ENCODE measurements at places on chromosomes 2 and 18.

GRCh38 chr2:38095996-38096861 is 20.3 kb upstream of the CYP1B1 start:
- DNase-seq, result peak; percentile 54

DNA sequence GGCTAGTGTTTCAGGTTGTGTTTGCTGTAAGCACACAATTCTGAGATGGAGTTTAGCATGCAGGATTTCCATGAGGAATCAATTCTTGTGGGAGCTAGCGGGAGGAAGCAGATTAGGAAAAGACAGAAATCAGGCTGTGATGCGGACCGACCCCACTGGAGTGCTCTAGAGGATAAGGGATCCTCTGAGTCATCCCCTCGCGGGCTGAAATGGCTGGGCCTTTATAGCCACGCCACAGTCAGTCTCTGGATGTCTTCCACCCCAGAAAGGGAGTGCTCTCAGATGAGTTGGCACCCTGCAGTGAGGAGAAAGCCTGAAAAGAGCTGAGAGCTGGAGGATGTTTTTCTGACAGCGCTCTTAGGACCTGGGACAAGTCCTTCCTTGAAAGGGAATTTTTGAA is 102.4 kb downstream of the GALNT3 start:
- DNase-seq, result peak; percentile 21

- DNase-seq, result no peak
These were observed 323.2 kb upstream of the SLC39A10 start for GRCh38 chr2:195333869-195334268.

DNA sequence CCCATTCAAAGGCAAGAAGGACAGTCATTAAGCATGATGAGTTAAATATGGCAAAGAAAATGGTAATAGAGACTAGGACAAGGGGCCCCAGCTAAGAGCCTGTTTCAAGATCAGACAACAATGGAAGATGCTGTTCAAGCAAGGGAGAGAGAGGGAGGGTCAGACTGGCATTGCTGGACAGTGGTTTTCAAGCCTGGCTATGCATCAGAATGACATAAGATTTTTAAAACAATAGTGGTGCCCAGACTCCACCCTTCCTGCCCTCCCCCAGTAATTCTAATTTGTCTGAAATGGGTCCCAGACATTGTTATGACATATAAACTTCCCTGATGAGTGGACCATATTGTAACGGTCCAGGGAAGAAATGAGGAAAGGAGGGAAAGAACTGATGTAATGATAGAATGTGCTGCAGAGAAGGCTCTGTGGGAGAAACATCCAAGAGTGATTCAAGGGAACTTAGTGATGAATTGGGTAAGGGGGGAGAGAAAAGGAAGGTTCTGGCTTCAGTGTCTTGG is 112.9 kb upstream of the TRIB2 start:
- no peak for DNase-seq

GRCh38 chr2:111624411-111625156 is 259.4 kb downstream of the ANAPC1 start:
- peak; percentile 74 for DNase-seq

- no peak for DNase-seq
These were observed 4.9 kb downstream of the TMEM177 start for GRCh38 chr2:119683713-119684443.

DNA sequence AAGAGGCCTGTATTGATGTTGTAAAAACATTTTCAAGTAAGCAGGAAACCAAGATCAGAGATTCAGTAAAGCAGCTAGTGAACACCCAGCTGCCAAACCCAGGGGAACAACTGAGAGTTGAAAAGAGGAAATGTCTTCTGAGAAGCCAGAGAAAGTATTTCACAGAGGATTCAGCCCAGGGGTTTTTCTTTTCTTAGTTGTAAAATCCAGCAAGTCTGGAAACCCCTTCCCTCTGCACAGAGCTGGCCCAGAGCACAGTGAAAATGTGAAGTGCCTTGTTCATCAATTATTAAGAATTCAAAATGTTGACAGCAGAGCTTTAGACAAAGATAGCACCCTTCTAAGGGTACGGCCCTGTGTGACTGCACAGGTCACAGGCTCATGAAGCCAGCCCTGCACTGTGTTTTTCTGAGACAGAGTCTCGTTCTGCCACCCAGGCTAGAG is 28.4 kb downstream of the AFF3 start:
- DNase-seq, result no peak

- no peak for DNase-seq
These were observed 27.7 kb downstream of the GALNT1 start for GRCh38 chr18:35609236-35609635.

DNA sequence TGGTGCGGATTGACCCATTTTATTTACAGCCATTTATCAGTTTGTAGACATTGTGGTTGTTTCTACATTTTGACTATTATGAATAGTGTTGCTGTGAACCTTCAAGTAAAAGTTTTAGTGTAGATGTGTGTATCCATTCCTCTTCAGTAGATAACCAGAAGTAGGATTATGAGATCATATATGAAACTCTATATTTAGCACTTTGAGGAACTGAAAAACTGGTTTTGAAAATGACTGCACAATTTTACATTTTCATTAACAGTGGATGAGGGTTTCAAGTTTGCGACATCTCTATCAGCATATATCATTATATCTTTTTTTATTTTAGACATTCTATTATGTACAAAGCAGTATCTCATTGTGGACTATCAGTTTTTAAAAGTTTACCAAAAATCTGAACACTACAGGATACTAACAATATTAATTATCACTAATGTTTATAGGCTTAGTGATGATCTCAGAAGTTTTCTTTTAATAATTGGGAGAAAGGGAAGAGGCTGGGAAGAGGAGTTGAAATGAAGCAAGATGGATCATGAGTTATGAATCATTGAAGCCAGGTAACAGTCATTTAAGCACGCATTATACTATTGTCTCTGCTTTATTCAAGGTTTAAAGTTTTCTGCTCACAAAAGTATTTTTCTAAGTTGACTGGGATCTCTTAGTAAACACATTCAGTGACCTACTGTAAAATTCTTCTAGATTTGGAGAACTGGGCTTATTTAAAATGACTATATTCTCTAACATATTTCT is 329.0 kb upstream of the LRATD1 start:
- DNase-seq, result no peak

DNA sequence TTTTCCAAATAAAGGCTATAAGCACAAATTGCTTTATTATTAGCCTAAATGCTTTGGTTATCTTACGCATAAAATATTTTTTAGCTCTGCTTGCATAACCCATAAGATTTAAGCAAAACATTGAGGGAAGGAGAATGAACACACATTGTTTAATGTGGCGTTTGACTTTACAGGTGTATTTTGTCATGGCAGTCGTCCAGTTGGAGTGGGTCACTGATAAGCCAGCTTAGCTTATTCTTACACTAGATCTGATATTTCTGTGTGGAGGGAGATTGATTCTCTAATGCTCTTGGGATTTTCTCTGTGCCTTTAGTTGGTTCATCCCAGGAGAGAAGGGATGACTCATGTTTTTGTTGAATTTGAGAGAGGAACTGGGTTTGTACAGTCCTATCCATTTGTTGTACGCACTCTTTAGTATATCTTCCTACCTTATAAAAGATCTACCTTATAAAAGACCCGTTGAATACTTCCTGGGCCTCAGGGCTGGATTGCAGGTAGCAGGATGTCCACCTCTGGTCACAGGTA is 47.5 kb upstream of the ACYP2 start:
- no peak for DNase-seq

GRCh38 chr2:171297956-171298355 is 135.8 kb downstream of the METTL8 start:
- DNase-seq, result no peak

DNA sequence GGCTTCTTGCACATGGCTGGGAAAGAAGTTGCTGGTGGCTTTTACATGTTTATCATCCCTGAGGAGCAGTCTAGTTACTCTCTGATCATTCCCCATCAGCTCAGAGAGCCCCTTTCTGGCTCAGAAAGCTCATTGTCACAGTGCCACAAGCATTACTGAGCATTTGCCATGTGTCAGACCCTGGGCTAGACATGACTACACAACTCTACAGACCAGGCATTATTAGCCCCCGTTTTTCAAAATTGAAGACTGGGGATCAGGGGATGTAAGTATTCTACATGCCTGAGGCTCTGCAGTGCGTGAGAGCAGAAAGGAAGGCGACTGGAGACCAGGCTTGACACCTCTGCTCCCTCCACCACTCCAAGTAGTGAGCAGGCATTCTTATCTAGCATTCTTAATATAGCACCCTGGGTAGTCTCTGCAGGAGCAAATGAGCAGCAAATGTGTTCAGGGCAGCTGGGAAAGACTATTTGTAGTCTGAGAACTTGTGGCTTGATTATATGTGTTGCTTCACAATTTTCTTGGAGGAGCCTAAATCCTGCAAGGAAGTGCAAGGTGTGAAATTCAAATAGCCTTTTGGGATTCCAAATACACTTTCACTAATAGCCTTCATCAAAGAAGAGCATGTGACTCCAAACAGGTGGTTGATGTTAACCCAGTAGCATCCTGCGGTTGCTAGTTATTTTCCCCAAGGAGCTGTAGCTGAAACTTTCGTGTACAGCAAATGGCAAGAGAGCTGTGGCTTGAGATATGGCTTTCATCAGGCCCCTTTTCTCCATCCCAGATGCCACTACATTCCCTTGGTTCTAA is 143.2 kb downstream of the DDX1 start:
- DNase-seq, result no peak

DNA sequence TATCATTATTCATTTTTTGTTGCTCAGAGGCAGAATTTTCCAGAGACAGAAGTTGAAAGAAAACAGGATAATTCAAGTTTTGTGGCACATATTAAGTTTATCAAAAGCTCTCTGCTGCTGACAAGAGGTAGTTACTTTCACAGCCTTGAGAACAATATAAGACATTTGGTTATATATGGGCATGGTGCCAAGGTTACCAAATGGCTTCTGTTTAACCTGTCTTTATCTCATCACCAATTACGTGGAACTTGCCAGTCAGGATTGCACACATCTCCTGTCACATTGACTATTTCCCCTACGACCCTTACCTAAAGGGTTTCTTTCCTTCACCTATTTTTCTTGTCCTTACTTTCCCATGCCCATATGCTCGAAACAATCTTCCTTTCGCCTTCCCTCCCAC is 35.9 kb downstream of the KLF7 start:
- DNase-seq, result no peak

GRCh38 chr18:74790451-74790850 is 192.8 kb downstream of the ZNF407 start:
- DNase-seq, result peak; percentile 13

- DNase-seq, result no peak
These were observed 210.1 kb downstream of the WDR7 start for GRCh38 chr18:56861244-56861643.

DNA sequence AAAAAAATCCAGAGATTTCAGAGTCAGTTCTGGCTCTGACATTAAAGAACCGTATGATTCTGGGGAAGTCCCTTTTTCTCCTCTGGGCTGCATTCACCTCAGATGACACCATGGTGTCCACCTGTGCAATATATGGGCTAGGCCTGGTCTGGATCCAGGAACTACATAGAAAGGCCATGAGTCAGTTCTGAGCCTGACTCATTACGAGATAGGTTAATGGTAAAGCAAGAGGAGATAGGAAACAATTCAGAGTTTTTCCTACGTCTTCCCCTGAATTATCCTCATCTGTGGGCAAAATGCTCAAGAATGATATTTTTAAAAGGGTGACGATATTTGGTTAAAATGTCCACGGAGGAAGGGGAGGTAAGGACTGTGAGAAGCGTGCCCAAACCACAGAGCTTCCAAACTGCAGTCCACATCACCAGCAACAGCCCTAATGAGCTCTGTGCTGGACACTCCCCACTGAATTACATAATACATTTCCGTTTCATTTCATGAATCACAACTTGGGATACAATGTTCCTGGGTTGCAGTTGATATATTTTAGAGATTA is 180.1 kb upstream of the OSR1 start:
- DNase-seq, result peak; percentile 99

DNA sequence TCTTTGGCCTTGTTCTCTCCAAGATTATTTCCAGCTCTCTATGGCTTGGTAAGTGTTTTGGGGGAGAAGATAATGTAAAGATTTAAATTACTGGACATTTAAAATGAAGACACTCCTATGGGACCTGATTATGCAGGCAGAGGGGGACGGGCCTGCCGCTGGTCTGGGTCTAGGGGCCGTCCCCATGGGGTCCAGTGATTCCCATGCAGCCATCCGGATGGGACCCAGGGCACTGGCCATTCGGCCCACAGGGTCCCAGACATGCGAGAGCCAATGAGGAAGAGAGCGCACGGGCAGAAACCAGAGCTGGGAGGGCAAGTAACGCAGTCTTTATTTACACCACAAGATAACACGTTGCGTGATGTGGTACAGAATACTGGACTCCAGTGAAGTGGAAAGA is 200.0 kb downstream of the TWIST2 start:
- no peak for DNase-seq

DNA sequence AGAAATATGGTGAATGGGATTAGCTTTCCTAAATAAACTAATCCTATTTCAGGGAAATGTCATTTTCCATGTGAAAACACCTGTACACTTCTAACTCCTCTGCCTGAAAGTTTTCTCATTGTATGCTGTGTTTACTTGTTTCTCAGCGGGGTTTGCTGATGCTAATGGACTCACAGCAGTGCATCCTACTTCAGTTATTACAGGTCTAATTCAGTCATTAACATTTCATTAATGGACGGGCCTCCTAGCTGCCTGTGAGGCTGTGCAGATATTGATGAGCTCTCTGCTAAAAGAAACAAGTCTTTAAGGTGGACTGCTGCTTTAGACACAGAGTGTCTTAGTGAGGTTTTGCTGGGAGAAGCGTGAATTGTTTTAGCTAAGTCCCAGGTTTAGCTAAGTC is 1342.0 kb upstream of the ZEB2 start:
- DNase-seq, result no peak

DNA sequence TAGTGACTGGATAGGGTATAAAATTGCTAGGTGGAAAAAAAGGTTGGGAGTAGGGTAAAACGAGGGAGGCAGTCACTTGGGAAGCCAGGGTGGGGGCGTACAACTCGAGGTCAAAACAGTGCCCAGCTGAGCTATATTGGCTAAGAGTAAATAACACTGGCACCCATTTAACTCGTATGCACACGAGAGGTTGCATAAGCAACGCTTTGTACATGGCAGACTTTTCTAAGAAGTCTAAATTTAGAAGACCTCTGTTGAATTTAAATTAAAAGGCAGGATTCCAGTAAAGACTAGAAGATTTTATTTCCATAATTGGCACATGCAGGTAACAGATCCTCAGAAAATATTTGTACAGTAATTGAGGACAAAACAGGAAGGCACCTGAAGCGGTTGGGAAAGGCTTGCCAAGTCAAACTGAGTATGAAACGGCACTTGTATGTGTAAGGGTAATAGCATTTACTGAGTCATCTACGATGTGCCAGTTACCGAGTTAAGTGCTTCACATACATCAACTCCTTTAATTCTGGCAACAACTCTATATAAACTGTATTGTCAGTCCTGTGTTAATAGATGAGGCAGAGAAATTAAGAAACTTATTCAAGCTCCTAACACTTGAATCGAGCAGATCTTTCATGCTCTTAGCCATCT is 1.4 kb upstream of the MALT1 start:
- DNase-seq, result peak; percentile 71

GRCh38 chr18:10850840-10851239 is 298.5 kb downstream of the PIEZO2 start:
- DNase-seq, result no peak

DNA sequence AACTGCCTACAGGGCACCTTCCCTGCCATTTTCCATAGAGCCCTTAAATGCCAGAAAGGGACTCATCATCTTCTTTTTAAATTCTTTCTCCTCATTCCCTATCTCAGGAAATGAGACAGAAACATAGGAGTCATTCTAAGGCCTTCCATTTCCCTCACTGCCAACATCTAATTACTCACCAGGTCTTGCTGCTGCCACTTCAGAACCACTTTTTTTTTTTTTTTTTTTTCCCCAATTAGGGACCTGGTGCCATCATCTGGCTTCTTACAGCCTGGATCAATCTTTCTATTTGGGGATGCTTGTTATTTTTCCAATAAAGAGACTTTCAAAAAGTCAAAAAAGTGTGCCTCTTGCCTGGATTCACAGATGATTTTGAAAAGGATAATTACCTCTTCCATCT is 373.4 kb downstream of the LPIN1 start:
- peak; percentile 85 for DNase-seq
